Esophagus muscularis mucosa (tissue), 4 donors: ENCODE measurements at places on chromosomes 6 and 20. TPM values are rescaled to one million over a fixed set of nuclear protein-coding genes. Genes with fewer than 3 reads are reported as not detected.

DNA sequence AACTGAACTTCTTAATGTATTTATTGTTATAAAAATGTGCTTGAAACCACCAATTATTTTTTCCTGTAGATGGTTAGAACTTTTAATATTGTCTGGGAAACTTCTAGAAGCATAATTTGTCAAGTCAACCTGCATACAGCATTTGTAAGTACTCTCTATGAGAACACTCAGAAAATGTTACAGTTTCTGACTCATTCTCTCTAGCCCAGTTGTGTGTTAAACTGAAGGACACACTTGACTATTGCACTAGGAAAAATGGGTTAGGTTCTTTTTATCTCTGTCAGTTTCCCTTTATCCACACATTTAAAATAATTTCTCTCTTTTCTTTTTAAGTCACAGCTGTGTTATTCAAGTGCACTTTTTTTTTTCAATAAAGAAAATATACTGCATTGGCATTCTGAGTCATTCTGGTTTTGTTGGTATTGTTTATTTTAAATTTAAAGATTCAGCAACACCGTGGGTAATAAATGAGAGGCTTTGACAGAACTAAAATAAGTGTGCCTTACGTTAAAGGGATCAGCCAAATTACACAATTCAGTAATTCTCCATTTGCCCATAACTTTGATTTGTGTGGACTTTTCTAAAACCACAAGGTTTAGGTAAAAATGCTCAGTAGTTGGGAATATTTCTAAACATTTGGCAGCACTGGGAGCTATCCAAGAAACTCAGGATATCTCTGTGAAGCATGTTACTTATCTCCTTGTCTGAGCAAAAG, 50.7 kb downstream of the OPN5 start:
- DNase-seq: no peak

DNA sequence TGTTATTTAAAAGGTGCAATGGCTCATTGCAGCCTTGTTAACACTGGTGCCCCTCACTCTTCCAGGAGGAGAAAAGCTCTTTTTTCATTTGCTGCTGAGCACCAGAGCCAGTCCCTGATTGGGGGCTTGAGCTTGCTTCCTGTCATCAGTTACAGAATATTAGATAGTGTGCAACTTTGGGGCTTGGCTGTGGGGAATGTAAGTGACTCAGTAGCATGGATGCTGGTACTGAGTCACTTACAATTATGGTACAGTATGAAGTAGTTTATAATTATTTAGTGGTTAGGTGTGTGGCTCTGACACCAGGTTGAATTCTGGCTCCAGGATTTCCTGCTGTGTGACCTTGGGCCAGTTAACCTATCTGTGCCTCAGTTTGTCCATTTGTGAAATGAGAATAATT, 37.6 kb downstream of the ANKS1A start:
- DNase-seq: no peak

The SMAP1 gene
- total RNA-seq: 32.0 TPM

GRCh38 chr20:32569380-32570305, 15.5 kb downstream of the NOL4L start:
- DNase-seq: no peak

DNA sequence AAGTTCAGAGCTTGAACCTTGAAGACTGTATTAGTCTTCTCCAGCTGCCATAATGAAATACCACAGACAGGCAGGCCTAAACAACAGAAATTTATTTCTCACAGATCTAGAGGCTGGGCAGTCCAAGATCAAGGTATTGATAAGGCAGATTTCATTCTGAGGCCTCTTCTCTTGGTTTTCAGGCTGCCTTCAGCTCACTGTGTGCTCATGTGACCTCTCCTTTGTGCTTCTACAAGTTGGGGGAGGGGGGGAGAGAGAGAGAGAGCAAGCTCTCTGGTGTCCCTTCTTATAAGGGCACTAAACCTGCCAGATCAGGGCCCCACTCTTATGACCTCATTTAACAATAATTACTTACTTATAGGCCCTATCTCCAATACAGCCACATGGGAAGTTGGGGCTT, 102.6 kb upstream of the RSPO3 start:
- DNase-seq: no peak

DNA sequence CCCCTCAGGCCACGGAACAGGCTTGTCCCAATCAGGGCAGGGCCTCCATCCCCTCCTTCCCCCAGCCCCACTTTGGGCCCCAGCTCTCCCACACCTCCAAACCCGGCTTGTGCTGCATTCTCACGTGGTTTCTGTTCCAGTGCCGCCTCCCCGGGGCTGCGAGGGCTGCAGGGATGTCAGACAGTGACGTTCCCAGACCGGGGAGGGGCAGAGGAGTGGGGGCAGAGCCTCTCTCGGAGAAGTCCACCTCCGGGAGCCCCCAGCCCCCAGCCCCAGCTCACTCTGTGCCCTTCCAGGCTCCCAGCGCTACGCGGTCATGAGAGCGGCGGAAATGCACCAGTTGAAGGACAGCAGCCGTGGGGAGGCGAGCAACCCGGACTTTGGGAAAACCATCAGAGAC, 18.5 kb downstream of the SLCO4A1 start:
- DNase-seq: no peak

DNA sequence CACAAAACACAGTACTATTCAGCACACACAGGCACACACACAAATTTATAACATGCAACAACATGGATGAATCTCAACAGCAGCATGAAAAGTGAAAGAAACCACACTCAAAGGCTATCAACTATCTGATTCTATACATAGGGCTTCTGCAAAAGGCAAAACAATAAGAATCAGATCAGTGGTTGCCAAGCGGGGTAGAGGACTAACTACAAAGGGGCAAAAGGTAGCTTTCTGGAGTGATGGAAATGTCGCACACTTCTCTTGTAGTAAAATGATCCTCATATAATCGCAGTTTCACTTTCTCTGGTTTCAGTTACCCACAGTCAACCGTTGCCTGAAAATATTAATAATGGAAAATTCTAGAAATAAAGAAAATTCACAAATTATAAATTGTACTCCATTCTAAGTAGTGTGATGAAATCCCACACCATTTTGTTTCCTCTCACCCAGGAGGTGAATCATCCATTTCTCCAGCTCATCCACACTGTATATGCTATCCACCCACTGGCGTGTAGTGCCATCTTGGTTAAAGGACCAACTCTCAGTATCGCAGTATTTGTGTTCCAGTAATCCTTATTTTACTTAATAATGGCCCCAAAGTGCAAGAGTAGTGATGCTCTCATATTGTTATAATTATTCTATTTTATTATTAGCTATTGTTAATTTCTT, 12.8 kb upstream of the PLN start:
- no peak for DNase-seq

The PRPH2 gene
- 0.42 TPM for total RNA-seq

The KCNS1 gene
- not detected for total RNA-seq

The CST7 gene
- total RNA-seq: 1.5 TPM

The IRF4 gene
- 9.5 TPM for total RNA-seq

DNA sequence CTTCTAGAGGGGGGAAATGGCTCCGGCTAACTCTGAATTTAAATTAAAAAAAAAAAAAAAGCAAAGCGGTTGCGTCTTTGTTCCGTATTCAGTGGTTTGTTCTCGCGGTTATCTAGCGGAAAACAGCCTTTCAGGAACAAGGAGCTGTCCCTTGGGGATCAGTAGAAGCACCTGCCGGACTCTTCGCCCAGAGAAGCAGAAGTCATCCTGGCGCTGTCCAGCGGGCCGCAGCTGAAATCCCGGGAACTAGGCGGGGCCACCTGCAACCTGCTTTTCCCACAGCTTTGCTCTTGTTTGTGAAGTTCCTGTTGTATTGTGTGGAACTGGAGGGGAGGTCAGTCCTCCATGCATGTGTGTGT, 43.9 kb upstream of the GJE1 start:
- DNase-seq: no peak

The MATN4 gene
- total RNA-seq: 0.17 TPM

The FAM83C gene
- not detected for total RNA-seq

DNA sequence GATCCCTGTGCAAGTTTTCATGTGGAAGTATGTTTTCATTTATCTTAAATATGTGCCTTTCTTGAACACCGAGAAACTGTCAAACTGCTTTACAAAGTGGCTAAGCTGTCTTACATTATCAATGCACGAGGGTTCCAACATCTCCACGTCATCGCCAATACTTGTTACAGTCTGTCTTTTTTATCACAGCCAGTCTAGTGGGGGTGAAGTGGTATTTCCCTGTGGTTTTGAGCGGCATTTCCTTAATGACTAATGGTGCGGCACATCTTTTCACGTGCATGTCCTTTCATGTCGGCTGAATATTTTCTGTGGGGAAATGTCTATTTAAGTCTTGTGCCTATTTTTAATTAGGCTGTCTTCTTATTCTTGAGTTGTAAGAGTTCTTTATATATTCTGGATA, 280.4 kb downstream of the FOXC1 start:
- no peak for DNase-seq

GRCh38 chr6:66396145-66396544, 689.1 kb upstream of the EYS start:
- DNase-seq: no peak

DNA sequence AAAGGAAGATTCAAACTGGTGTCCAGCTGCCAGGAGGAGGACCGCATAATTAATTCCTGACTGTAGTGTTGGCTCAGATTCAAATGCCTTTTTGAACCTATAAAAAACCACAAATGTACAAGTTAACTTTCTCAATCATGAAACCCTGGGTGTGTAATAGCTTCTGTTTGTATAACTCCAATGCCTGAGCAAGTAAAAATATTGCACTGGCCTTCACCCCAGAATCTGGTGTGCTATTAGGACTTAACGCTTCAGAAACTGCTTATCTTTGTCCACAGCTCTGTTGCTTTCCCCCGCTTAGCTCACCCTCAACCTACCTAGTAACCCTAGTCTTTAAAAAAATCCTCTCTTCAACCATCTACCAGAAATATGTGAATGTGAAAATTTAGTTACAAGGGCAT, 119.1 kb upstream of the MAP7 start:
- no peak for DNase-seq

The RTF2 gene
- 71.0 TPM for total RNA-seq

The KHDC1 gene
- 2.5 TPM for total RNA-seq

DNA sequence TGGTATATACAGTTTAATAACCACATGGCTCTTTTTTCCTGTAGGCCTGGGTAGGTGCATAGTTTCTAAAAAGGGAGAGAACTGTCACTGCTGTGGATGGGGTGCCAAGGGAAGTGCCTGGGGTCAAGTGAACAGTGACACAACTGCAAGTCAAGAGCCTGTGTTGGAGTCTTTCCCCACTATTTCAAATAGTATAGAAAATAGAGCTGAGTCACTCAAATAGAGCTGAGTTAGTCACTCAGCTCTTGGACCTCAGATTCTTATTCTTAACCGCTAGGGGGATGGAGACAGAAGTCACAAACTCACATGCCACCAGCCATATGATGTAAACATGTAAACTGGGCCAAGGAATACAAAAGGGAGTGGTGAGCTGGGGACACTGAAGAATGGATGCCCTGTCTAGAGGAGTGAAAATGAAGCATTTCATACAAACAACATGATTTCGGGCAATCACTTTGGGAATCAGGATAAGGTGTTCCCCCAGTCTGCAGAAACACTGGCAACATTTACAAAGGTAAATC, 2.1 kb downstream of the NQO2 start:
- DNase-seq: no peak

The OPRM1 gene
- total RNA-seq: 0.66 TPM

The ID4 gene
- 60.2 TPM for total RNA-seq

The COL9A1 gene
- total RNA-seq: 0.71 TPM

The HINT3 gene
- 49.3 TPM for total RNA-seq

The DLL1 gene
- total RNA-seq: 3.7 TPM

The HCRTR2 gene
- total RNA-seq: not detected

GRCh38 chr20:14470977-14471661, 133.7 kb upstream of the FLRT3 start:
- no peak for DNase-seq

The RAET1L gene
- not detected for total RNA-seq

The RNF144B gene
- total RNA-seq: 12.8 TPM

- no peak for DNase-seq
Observed at GRCh38 chr6:26570027-26570809, 26.5 kb upstream of the ABT1 start.

DNA sequence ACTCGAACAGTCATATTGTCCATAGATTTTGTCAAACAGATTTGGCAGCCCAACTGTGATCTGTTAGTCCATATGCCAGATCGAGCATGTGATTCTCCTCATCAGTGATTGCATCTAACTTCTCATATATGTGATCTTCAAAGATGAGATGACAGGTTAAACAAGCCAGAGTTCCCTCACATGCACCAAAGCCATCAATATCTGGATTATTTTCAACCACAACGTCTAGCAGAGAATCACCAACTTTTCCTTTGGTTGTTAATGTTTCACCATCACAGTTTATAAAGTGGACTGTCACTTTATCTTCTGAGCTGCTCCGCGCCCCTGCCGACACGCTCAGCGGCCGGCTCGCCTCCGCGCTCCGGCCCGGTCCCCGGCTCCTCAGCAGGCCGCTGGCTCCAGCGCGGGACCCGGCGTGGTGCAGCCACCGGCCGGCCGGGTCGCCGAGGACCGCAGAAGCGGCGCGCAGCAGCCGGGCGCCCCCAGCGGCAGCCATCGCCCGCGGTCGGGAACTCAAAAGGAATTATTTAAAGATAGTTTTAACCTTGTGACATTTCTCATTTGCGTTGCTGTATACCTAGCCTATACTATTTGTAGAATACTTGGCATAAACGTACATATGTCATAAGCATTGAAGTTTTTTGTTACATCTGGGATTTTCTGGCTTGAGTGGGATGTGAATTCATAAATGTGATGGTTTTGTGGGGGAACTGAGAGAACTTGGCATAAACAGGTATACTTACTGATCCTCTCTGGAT, 40.1 kb upstream of the DYNLRB1 start:
- no peak for DNase-seq

The CGA gene
- total RNA-seq: not detected

GRCh38 chr6:20564269-20564668, 30.0 kb downstream of the CDKAL1 start:
- DNase-seq: no peak

GRCh38 chr20:32152421-32153155, 43.1 kb downstream of the TM9SF4 start:
- no peak for DNase-seq

DNA sequence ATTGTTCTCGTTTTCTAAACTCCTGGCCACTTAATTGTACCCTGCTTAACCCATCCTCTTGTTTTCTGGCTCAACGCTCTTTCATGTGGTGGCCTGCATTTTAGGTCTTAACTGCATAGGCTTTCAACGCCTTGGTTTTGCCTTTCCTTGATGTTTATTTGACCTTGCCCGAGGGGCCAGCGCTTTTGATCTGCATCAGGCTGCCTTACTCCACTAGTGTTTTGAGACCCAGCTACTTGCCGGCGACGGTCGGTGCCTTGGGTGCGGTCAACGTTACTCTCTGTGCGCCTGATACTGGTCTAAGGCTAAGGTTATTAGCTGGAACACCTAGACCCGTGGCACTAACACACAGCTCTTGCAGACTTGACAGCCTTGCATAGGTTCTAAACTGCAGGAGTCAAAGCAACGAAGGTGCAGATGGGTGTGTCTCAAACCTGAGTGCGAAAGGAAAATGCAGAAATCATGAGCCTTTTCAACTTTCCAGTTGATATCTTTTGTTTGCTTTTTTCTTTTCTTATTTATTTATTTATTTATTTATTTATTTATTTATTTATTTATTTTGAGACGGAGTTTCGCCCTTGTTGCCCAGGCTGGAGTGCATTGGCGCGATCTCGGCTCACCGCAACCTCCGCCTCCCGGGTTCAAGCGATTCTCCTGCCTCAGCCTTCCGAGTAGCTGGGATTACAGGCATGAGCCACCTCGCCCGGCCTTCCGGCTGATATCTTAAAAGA, 138.8 kb downstream of the HFE start:
- no peak for DNase-seq

- DNase-seq: no peak
Observed at GRCh38 chr6:118780668-118781067, 113.3 kb upstream of the ASF1A start.

The FAM120B gene
- 35.8 TPM for total RNA-seq

The BCL2L1 gene
- total RNA-seq: 181 TPM

The CCN5 gene
- total RNA-seq: 350 TPM

The SSTR4 gene
- not detected for total RNA-seq

GRCh38 chr6:30154709-30155519, 6.1 kb downstream of the TRIM10 start:
- peak; percentile 70 for DNase-seq
